Activated CD4-positive, CD25-positive, alpha-beta regulatory T cell (primary cell): ENCODE measurements at places on chromosomes 5 and 9.

- DNase-seq: no peak
Observed at GRCh38 chr5:86360801-86361200, 256.9 kb upstream of the COX7C start.

GRCh38 chr9:129253803-129254381, 75.8 kb upstream of the IER5L start:
- DNase-seq: no peak

DNA sequence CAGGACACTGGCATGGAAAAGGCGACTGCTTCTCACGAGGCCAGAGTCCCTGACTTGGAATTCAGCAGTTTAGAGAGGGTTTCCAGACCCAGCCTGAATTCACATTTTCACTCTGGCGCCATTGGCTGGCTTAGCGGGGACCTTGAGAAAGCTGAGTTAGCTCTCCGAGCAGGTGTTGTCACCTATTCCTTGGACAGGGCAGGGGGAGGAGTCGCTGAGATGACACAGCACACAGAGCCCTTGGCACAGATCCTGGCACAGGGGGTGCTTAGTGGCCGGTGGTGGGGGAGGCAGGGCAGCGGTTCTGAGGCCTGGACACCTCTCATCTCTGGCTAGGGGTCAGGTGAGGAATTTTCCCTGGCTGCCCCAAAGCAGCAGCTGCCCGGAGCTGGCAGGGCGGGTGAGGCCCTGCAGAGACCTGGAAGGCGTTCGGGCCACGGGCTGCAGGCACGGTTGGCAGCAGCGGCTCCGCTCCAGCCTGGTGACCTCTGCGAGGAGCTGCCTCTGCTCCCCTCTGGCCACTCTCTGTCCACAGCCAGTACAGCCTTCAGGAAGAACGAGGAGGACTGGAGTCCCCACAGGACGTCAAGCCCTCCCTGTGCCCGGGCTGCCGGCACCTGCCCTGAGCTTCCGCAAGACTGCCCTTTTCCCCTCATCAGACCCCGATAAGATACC, 72.4 kb upstream of the RAPGEF1 start:
- DNase-seq: no peak

- no peak for DNase-seq
Observed at GRCh38 chr9:129558551-129559505, 62.1 kb downstream of the C9orf50 start.

- DNase-seq: no peak
Observed at GRCh38 chr9:105073147-105073546, 145.2 kb upstream of the ABCA1 start.

DNA sequence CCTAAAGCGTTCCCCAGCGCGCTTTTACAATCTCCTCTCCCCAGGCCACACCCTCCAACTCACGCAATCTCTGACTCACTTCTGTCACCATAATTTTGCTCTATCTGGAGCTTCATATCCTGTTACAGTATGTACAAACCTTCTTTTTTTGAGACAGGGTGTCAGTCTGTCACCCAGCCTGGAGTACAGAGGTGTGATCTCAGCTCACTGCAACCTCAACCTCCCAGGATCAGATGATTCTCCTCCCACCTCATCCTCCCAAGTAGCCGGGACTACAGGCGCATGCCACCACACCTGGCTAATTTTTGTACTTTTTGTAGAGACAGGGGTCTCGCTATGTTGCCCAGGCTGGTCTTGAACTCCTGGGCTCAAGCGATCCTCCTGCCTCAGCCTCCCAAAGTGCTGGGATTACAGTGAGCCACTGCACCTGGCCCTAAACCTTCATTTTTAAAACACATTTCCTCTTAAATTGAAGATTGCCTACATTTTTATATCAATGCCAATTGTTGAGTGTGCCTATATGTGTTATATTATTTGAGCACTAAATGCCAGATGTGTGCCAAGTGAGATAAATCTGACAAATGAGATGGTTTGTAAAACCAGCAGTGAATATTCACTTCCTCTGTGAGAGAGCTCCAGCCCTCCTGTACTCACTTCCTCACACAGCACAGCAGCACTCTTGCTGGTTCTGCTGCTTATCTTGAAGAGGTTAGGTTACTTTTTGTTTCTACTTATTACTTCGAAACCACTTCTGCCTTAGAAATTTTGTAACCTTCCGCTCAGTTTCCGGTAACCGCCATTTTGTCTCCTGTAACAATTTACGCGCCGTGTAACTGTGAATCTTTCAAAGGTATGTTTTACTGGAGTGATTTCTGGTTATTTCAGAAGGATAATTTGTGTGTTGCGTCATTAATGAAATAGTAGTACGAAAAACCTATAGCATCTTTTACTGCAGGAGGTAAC, 57.9 kb downstream of the DOCK8 start:
- DNase-seq: peak; percentile 34

DNA sequence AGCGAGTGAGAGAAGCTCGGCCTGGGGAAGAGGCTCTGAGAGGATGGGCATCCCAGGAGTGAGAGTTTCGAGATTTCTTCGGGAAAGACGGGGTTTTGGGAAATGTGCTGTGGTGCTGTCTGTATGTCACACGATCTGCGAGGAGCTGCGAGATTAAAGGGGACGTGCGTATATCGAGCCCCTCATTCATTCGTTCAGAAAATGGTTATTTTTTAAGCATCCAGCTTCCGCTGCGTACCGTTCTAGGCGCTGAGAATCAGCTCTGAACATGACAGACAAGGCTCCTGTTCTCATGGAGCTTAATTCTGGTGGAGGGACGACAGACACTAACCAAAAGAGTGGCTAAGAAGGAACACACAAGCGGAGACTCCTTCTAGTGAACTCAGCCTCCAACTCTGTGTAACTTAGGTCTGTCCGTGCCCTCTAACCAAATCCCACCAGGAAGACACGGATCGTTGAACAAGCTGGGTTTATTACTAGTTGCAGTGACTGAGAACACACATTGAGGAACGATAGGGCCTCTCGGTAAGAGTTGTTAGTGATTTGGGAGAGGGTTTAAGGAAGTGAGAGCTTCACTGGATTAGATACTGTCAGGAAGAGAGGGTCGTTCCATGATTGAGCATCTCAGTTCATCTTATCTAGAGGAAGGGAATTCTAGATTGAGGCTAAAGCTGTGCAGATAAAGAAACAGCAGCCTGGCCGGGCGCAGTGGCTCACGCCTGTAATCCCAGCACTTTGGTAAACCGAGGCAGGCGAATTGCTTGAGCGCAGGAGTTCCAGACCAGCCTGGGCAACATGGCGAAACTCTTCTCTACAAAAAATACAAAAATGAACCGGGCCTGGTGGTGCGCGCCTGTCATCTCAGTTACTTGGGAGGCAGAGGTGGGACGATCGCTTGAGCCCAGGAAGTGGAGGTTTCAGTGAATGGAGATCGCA, 1.0 kb upstream of the FBXW11 start:
- no peak for DNase-seq

DNA sequence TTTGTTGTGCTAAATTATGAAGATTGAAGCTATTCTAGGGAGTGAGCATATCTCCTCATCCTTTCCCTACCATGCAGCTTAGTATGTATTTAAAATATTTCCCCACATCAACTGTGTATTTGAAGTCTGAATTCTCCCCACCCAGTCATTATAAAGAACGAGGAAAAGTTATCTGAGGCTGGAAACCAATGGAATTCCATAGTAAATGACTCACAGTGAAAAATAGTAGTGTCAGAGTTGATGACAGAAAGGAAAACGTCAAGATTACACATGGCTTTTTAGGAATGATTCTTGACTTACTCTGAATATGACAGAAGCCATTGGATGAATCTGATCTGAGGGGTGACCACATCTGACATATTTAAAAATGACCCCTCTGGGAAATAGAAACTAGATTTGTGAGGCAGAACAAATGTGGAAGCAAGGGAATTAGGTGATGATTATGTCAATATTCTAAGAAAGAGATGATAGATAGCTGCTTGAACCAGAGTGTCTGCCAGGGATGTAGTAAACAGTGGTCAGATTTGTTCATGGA, 1768.9 kb upstream of the CDH9 start:
- DNase-seq: no peak

DNA sequence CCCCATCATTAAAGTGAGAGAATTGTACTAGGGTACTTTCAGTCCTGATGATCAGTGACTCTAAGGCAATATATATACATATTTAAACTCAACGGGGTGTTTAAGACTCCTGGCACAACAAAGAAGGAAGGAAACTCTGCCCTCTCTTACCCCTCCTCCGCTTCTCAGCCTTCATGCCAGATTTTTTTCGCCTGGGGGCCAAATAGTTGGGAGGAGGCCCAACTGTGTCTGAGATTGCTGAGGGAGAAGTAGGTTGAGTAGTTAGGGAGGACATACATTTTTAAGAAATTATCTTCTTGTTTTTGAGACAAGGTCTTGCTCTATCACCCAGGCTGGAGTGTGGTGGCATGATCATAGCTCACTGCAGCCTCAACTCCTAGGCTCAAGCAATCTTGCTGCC, 127.7 kb upstream of the SHB start:
- DNase-seq: no peak
